ENCODE measurements at places on chromosomes 1 and 21.

GRCh38 chr1:32960342-32960741, 4.3 kb downstream of the RNF19B start:
- DNase-seq = no peak

DNA sequence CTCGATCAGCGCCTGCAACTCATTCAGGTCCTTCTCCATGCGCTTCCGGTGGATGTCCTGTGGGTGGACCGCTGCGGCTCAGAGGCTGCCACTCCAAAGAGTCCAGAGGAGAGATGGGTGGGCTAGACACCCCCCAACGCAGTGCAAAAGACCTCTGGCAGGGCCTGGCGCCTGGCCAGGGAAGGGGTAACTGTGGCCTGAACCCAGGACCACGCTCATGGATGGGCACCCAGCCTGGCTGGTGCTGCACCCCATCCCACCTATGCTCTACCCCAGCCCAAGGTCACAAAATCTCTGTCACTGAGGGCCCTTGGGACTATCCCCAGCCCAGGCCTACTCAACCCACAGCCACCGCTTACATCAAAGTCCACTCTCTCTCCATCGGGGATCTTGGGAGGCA, 12.2 kb downstream of the TNNT2 start:
- no peak for DNase-seq

DNA sequence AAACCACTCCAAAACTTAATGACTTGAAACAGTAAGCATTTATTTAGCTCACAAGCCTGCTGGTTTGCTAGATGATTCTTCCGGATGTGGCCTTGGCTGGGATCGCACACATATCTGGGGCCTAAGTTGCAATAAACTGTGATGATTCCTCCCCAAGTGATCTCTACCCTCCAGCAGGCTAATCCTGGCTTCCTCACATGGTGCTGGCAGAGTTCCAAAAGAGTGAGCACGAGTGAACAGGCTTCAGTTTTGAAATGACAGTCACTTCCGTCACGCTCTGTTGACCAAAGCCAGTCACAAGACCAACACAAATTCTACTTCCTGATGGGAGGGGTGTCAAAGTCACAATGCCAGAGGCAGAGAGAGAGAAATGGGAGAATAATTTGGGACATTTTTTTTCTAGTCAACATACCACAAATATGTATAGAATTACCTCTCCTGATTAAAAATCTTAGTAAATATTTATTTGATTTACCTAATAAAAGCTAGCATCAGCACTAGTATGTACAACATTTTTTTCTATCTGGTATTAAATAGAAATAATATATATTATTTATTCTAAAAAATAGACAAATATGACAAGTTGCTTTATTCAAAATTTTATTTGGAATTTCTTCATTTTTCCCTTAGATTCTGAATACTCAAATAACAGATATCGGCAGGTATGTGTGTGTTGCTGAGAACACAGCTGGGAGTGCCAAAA, 292.7 kb downstream of the TPR start:
- peak; percentile 93 for DNase-seq

DNA sequence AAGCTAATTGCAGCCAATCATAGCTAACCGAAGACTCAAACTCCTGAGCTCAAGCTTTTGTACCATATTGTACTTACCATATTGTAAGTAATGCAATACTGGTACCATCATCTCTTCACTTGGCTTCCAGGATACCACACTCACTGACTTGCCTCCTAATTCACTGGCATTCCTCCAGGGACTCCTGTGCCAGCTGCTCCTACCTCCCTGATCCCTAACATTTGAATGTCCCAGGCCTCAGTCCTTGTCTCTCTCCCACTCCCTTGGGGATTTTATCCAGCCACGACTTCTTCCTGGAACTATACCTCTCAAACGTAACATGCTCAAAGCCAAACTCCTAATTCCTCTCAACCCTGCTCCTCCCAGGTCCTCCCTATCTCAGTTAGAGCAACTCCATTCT, 33.8 kb downstream of the USP48 start:
- no peak for DNase-seq

- DNase-seq = no peak
Measured at GRCh38 chr1:27435566-27436203, 43.3 kb downstream of the GPR3 start.

- no peak for DNase-seq
Measured at GRCh38 chr1:201573030-201573429, 34.1 kb downstream of the NAV1 start.

DNA sequence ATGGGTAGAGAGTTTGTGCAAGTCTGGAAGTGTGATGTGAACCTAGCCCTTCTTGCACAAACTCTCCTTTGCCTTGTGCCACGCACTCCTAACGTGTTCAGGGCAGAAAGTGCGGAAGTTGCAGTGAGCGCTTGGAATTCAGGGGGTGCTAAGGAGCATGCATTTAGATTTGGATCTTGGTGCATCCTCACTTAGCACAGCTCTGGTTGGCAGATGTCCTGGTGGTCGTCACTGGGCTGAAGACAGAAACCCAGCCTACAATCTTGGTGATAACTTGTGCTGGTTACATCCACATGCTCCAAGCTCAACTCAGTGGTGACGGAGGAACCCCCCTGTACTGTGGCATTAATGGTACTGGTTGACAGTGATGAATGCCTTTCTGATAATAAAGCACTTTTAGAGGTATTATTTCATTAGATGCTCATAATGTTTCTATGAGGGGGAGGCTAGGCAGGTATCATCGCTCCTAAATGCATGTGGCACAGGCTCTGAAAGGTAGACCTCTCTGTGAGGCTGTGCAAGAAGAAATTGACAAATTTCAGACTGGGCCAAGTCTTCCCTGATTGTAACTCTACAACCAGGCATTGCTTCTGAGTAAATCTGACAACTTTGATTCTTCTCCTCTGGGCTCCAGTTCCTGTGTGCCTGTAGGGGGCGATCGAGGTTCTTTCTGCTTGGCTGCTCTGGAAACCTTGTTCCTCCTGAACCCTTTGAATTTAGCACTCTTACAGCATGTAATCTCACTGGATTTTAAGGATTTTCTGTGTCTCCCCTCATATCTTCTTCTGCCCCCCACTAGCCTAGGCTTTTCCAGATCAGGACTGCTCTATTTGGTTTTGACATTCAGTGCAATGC, 40.6 kb downstream of the MAPKAPK2 start:
- DNase-seq = peak; percentile 72

DNA sequence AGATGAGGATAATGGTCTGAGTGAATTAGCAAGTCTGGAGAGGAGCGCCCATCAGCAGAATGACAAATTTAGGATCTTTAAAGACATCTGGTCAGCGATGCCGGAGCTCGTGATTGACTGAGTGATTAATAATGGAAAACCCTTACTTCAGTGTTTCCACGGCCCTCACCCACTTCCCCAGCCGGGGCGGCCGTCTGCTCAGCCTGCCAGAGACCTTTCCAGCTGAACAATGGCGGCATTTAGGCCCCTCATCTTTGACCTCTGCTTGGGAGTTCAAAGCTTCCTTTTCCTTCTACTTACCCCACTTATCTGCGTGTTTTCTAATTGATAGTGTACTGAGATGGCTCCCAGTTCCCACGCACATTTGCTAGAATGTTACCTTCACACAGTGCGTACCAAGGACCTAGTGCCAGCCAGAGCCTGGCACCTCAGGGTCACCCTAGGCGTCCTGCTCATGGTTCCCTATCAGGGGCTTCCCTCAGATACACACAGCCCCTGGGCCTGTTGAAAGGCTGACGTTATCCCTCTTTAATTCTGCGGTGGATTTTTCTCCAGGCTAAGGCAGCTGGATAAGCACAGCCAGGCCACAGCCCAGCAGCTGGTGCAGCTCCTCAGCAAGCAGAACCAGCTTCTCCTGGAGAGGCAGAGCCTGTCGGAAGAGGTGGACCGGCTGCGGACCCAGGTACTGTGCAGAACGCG, 232.8 kb downstream of the SDCCAG8 start:
- DNase-seq = no peak

- peak; percentile 29 for DNase-seq
Measured at GRCh38 chr1:116538544-116538943, 32.3 kb downstream of the CD58 start.

- DNase-seq = no peak
Measured at GRCh38 chr1:243528459-243529121, 272.7 kb downstream of the SDCCAG8 start.

DNA sequence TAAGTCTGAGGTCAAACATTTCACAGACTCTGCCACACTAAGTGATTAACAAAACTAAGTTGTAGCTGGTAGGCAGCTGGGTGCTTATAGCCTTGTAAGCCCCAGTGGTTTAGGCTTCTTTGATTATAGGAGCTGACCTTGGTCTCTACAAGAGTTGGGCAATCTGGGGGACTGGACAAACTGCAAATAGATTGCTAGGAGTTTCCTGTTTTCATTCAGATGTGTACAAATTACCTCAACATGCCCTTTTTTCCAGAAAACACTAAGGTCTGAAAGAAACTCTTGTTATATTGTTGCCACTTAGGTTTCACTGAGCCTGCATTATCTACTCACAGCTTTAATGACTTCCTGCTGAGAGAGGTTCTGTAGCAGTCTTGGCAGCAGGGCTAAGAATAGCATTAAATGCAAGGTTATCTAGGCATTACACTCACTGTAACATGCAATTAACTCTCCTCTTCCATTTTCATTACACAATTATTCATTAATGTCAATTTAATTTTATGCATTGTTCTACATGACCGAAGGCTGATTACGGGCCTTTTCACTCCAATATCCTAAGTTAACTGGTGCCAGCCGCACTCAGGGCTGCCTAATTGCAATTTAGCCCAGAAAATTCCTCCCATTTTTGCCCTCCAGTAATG, 314.0 kb downstream of the LMO4 start:
- peak; percentile 10 for DNase-seq

GRCh38 chr1:64212031-64212430, 8.6 kb downstream of the UBE2U start:
- DNase-seq = peak; percentile 55

- no peak for DNase-seq
Measured at GRCh38 chr1:46543761-46544560, 7.5 kb downstream of the KNCN start.

DNA sequence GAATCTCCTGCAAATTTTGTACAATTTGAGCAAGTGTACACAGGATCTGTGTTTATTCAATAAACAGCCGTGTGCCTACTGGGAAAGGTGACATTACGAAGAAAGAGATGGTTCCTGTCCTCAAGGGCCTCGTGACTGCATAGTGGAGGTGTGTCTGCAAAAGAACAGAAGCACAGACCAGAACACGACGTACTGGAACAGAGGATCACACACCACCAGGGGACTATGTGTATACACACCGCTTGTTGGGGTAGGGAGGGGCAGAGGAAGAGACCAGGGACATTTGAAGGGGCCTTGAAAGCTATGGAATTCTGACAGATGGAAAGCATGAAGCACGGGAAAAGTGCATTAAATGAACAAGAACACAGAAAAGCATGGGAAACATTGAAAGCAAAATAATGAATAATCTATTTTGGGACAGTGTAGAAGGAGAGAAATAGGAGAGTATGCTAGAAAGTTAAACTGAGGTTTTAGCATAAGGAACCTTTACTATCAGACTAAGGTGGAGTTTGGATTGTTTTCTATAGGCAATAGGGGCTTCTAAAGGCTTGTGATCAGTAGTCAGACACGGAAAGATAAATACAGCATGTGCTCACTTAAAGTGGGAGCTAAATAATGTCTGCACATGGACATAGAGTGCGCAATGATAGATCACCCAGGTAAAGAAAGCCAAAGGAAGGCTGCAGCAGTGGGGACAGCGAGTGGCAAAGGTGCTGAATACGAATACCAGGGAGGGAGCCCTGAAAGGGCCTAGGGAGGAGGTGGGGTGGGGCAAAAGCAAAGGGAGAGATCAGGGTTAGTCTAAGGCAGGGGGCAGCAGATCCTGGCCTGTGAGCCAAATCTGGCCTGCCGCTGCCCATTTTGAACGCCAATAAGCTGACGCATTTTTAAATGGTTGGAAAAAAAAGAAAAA, 11.0 kb downstream of the JAK1 start:
- DNase-seq = peak; percentile 44
